ENCODE measurements at places on chromosomes 2 and 18.

GRCh38 chr2:56540916-56541315 lies 357.1 kb downstream of the CCDC85A start:
- DNase-seq: no peak

DNA sequence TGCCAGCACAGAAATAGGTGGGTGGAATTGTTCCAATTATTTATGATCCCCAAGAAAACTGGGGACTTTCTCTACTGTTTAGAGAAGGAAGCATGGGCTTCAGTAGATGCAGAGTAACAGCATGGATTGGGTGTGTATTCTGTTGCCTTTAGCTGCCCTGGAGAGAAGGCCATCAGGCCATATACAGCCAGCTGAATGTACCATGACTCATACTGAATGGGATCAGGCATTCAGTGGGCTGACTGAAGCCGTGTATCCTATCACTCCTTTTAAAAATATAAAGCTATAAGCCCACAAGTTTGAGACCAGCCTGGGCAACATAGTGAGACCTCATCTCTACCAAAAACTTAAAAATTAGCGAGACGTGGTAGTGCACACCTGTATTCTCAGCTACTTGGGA lies 16.7 kb upstream of the PLEKHM3 start:
- DNase-seq: no peak

DNA sequence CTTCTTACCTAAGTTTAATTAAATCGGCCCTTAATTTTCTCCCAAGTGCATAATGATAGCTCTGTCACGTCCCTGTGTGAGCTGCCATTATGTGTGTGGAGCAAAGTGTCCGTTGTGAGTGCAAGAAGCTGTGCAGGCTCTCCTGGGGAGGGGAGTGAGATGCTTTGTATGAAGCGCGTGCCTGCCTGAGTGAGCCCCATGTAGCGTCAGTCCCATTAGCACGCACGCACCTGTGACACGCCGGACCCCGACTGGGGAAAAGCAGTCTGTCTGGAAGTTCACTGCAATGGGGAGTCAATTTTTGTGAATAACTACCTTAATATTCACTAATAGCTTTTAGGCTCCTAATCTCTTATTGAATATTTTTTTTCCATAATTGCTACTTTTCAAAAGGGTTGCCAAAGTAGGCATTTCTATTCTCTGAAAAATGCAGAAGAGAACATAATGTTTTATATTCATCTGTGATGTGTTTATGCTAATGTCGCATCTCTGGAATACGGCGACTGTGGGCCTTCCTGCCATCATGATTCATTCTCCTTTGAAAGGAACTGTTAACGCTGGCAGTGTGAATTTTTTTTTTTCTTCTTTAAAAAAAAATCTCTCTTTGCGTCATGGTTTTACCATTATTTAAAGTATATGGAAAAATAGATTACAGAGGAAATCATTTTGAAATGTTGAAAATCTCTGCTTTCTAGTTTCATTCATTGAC lies 157.7 kb downstream of the COL4A4 start:
- no peak for DNase-seq

GRCh38 chr2:24010477-24011249 lies 778 bp downstream of the MFSD2B start:
- DNase-seq: no peak

- DNase-seq: no peak
These were observed 51.9 kb downstream of the VRK2 start for GRCh38 chr2:58098254-58099095.

DNA sequence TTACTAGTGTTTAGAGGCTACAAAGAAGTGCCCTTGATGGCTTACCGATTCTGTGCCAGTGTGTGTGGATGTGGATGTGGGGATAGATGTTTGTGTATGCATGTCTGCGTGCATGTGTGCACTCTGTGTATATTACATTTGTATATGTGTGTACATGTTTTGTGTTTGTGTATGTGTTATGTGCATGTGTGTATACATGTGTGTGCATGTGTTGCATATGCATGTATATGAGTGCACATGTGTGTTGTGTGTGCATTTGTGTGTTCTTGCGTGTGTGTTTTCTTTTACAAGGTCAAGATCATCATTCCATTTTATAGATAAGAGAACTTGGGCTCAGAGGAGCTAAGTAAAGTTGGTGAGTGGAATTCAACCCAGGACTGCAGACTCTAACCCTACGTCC lies 217.1 kb upstream of the PID1 start:
- no peak for DNase-seq

Measured in activated T-cell treated with anti-CD3 and anti-CD28 coated beads, Interleukin-2, amount 50 U/mL, for 48 hours (primary cell).